ENCODE measurements at places on chromosomes 16 and 17.

GRCh38 chr17:67509390-67510287, 132.6 kb downstream of the PITPNC1 start:
- peak; percentile 45 for DNase-seq

DNA sequence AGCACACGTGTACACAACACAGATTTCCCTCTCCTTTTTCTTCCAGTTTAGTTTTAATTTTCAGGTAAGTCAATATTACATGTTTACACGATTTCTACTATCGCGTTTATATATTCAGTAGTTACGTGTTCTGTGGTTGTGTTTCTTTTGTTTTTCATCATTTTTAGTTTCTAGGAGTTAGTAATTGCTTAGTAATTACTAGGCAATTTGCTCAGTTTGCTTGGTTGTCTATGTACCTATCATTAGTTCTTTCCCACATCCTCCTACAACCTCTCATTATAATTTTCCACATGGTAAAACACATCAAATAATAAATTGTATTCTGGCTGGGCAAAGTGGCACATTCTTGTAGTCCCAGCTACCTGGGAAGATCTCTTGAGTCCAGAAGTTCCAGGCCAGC, 24.6 kb upstream of the GUCY2D start:
- no peak for DNase-seq

GRCh38 chr16:11955713-11956123, 9.3 kb upstream of the TNFRSF17 start:
- DNase-seq = no peak

DNA sequence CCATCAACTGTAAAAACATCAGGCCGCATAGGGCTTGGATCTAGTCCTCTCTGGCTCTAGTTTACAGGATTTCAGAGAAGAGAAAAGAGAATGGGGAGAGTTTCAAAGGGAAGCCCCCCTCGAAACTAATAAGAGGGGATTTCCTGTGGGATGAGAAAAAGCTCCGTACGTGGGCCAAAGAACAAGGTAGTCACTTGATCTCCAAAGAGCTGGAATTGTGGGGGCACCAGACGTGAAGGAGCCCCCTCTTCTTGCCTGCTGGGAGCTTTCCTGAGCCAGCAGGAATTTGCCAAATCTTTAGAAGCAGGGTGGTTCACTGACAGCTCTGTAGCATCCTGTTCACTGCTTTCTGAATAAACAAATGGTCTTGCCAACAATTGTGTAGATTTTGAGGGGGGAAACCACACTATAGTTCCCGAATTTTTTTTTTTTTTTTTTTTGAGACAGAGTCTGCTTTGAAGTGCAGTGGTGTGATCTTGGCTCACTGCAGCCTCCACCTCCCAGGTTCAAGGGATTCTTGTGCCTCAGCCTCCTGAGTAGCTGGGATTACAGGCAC, 7.0 kb upstream of the TMIGD1 start:
- no peak for DNase-seq

DNA sequence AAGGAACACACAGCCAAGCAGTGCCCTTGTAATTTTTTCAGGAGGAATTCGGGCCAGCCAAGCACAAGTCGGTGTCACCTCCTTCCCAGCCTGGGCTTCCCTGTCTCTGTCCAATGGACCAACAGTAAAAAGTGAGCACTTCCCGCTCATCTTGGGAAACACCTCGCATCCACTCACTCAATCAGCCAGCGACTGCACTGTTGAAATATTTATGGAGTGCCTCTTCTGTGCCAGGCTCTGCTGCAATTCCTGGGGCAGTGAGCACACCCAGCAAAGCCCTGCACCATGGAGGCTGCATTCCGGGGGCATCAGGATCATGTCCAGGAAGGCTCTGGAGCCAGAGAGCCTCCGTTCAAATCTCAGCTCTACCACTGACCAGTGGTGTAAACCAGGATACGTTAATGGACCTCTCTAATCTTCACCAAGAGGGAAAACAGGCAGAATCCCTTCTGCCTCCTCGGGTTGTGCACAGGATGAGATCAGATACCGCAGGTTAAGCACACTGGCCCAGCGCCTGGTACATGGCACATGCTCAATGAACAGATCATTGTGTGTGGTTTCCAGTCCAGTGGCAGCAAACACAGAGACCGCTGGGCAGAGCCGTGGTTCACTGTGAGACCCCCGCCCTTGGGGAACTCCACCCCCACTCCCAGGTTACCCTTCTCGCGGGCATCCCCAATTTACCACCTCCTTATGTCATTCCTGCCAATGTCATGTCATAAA, 194.3 kb downstream of the ZNF423 start:
- no peak for DNase-seq

DNA sequence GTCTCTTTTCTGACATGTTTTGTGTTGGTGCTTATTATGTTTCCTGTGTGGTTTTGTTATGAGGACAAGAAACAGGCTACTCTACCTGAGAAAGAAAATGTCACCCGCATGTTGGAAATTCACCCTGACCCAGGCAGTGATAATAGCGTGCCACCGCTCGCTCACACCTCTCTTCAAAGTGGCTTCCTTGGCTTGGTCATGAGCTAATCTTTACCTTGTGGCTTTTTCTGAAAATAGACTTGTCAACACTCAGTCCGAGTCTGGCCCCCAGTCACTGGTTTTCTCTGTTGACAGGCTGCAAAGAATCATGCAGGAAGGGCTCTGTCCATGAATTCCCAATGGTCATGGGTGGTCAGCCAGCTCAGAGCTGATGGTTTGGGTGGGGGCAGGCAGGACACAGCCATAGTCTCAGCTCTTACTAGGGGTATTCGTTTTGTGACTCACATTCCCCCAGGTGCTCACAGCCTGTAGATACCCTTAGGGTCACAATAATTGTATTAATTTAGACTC, 121.3 kb upstream of the CACNG5 start:
- DNase-seq = no peak

Measured in Kasumi-1 (cell line).